D341Med (cell line): ENCODE measurements at places on chromosomes 5 and 9.

DNA sequence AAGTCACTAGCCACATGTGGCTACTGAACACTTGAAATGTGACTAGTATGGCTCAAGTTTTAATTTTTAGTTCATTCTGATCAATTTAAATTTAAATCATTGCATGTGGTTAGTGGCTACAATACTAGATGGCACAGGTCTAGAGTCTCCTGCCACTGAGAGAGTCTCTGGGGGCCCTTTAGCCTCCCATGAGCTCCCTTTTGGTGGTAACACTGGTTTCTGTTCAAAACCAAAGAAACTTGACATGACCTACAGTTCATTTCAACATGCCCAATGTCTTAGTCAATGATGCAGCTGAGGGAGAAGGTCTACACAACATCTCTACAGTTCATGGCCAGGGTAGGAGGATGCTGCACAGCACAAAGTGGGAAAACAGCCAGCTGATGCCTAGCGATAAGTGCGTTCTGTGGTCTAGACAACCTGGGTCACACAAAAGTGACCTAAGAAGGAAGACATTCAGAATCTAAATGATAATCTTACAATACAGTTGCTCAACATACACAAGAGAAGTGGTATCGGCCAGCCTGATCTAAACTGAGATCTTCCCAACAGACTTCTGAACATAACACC is 121.0 kb downstream of the AUH start:
- no peak for DNase-seq

DNA sequence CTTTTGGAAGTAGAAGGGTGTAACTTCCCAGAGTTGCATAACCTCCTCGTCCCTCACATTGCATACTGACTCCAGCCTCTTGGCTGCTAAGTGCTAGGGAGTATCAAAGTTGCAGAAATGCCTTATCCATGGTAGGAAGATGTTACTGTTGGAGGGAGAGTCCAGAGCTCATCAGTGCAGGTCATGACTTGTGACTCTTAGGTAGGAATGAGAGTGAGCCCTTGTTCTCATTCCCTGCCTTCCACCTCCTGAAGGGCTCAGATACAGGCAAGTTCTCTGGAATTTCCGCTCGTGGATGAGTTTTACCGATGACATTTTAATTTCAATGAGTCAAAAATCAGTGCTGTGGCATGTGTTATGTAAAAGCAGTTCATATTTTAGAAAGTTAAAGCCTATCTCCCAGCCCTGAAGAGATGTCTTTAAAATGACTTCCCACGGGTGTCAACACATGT is 17.0 kb downstream of the IRX1 start:
- no peak for DNase-seq

DNA sequence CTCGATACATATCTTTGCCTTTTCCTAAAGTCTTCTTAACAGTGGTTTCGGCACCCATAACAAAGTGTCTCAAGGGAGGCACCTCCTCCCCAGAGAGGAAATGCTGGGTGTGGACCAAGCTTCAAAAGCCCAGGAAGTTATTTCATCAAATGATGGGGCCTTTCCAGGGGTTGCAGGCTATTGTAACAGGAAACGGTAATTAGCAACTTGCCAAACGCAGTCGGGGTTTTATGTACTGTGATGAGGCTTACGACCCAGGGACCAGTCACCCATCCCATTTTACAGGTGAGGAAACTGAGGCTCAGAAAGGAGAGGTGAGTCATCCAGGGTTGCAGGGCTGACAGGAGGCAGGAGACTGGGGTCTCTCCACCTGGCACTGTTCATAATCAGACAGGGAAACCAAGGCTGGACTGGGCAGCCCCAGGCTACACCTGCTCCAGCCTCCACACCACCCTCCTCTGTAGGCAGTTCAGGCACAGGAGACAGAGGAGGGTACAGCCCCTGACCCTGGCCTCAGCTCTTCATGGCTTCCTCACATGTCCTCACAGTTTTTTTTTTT is 30.0 kb upstream of the SUSD3 start:
- no peak for DNase-seq

DNA sequence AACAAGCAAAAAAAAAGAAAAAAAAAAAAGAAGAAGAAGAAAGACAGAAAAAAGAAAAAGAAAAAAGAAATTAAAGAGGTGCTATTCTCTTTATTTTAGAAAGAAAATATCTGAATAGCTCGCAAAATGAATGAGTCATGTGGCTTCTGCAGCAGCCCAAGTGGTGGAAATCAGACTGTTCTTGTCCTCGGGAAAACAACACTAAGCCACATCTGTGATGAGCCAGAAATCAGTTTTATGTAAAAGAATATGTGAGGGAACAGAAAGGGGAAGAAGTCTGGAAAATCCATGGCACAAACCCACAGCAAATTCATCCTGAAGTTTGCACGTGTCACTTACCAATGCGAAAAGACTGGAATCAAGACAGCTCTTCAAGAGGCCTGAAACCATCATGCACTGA is 118.7 kb upstream of the GAS1 start:
- DNase-seq: no peak

DNA sequence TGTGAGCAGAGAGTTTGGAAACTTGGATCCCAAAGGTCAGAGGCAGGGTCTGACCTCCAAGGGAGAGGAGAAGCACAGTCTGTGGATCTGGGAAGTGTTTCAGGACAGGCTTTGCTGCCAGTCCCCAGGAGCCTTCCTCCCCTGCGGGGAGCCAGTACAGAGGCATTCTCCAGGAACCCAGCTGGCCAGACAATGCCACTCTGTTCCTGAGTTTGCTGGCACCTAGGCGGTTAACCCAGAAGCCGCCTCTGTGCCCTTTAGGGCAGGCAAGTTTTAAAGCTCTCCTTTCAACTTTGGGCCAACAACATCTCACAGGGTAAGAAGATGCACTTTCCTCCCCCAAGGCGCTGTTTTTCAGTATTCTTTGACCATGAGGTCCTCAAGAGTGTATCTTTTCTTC is 37.0 kb upstream of the FGF1 start:
- no peak for DNase-seq

DNA sequence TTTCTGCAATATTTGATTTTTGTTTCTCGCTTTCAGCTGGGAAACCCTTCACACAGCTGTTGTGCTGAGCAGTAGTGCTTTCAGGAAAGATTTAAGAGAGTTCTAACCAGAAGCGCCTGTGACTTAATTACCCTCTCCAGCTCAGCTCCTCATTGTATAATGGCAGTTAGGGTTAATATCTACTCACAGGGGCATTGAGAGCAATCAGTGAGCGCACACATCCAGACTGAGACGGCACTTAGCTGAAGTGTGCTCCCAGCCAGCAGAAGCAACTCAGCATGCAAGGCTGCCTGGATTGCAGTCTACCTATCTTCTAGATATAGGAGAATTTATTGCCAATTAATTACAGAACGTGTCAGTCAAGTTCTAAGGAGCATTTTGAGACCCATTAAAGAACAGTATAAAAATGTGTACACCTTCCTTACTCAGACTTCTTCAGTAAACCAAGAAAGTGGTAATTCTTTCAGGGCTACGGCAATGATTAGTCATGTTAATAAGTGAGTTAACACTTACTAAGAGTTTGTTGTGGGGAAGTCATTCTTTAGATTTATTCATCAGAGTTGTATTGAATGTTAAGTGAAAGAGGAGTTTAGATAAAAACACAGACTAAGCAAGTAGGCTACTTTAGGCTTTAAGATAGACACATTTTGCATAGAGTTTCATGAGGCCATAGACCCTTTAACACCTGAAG is 111.7 kb upstream of the PCAT7 start:
- no peak for DNase-seq

DNA sequence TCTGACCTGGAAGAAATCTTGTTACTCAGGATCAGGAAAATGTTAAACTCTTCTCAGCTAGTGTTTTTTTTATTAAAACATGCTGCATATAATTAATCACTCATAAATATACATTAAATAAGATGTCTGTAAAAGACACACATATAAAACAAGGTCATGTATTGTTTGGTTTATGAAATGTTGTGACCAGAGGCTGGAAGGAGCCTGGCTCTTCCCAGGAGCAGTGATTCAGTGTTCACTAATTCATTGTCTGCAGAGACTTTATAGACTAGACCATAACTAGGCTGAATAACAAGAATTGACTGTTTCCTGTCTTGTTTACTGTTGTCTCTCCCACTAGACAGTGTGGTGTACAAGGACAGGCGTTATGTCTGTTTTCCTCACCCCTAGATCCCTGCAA is 49.1 kb upstream of the ANKRD55 start:
- DNase-seq: no peak

DNA sequence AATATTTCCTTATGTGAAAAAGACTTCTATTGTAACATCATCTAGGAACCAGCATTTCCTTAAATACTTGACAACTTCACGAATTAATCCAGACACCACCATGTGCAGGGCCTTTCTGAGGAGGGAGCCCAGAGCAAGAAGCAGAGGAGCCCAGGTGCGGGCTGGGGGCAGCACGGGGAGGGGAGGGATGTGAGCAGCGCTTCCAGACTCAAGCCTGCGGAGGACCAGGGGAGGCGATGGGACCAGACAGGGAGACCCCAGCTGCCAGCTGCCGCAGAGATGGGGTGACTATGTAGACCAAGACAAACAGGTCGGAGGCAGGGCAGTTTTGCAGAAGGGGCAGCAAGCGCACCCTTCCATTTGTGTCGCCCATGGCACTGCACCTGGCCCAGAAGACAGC is 596.1 kb downstream of the IRX1 start:
- no peak for DNase-seq

DNA sequence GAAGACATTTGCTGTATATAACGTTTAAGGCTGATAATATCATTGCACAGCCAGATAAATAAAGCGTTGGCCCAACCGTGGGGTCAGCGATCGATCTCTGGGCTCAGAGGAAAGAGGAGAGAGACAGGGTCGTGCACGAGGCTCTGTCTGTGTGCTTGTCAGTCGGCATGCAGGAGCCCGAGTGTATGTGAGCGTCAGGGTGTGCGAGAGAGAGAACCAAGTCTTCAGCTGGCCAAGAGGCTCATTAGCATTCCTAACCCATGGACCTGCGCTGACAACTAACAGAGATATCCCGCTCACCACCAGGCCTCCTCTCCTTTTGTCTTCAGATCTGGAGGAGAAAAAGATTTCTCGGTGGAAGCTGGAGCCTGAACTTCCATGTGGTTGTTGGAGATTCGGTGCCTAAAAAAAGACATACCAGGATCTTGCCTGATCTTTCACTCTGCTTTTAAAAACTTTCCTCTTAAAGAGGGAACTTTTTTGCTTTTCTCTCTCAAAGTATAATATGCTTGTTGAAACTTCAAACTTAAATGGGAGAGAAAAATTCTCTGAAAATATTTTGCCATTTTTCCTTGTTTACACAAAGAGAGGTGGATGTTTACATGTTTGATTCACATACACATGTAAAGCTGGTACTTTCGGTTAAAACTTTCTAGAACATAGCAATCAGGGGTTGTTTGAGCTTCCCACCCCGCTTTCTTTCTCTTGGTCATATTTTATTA is 16.5 kb downstream of the NR2F1 start:
- DNase-seq: no peak

GRCh38 chr9:110512817-110513216 is 66.7 kb downstream of the SVEP1 start:
- DNase-seq: no peak
